Caco-2 (cell line): ENCODE measurements at places on chromosomes 13 and 19. TPM values are rescaled to one million over a fixed set of nuclear protein-coding genes. Genes with fewer than 3 reads are reported as not detected.

The ELANE gene
- not detected in 2 replicates for total RNA-seq

The ATP4B gene
- total RNA-seq = not detected in 2 replicates

The ZNF181 gene
- total RNA-seq = 5.4 and 6.2 TPM in 2 replicates

The ISYNA1 gene
- 65.3 and 67.3 TPM in 2 replicates for total RNA-seq

The PTGER1 gene
- 0.20 and 0.74 TPM in 2 replicates for total RNA-seq

The ZNF611 gene
- total RNA-seq = 27.5 and 28.5 TPM in 2 replicates

The ACER1 gene
- total RNA-seq = not detected in 2 replicates

The CEACAM3 gene
- total RNA-seq = not detected in 2 replicates

The ZNF44 gene
- total RNA-seq = 6.7 and 8.0 TPM in 2 replicates

The ZIC2 gene
- 1.3 and 1.9 TPM in 2 replicates for total RNA-seq

The SBNO2 gene
- total RNA-seq = 37.3 and 41.2 TPM in 2 replicates

GRCh38 chr13:101013245-101013644, 338.6 kb upstream of the TMTC4 start:
- DNase-seq = no peak

GRCh38 chr13:43822969-43823368, 36.2 kb upstream of the ENOX1 start:
- no peak for DNase-seq

DNA sequence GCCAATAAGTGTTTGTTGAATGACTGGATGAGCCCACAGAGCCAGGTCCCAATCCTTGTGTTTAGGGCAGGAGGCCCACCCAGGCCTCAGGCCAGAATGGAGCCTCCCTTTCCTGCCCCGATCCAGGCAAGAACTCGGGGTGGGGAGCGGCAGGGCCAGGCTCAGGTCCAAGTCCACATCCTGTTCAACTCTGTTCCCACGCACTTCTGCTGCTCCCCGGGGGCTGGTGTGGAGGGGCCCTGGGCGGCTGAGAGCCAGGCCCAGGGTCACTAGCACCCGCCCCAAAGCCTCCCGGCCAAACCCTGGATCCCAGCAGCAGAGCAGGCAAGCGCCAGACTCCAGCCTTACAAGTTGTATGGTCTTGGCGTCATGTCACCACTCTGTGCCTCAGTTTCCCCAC, 8.0 kb downstream of the ANGPTL8 start:
- no peak for DNase-seq

GRCh38 chr19:12695997-12696365, 450 bp downstream of the FBXW9 start:
- no peak for DNase-seq

- DNase-seq = no peak
Observed at GRCh38 chr13:98813993-98814392, 61.5 kb upstream of the SLC15A1 start.

- DNase-seq = no peak
Observed at GRCh38 chr19:46946611-46947238, 72.9 kb upstream of the NPAS1 start.

DNA sequence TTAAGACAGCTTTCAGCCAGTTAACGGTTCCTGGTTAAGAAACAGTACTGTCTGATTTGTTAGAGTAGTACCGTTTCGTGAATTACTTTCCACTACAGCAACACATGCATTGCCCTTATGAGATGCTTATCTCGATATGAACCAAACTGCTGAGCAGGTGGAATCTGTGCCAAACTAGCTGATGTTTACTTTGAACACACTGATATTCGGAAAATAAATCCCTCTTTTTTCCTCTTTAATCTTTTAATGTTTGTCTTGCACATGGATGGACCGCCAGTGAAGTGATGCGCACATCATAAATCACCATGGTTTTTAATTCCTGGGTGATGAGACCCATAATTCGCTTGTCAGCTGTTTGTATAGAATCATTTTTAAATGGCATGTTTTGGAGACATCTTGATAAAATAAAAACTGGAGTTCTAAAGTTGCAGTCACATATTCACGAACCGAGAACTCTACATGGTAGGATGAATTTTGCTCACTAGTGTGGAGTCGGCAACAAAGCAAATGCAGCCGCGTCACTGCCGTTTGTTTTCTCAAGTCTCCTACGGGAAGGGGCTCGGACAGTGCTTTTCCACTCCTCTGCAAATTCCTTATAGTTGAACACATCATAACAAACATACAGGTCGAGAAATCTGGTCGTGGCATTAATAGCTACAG, 1.1 kb downstream of the GJA3 start:
- no peak for DNase-seq

GRCh38 chr19:5035793-5036697, 67.1 kb downstream of the KDM4B start:
- no peak for DNase-seq

GRCh38 chr19:38429055-38429810, 3.2 kb upstream of the RASGRP4 start:
- no peak for DNase-seq

- no peak for DNase-seq
Observed at GRCh38 chr13:73702419-73703071, 431.7 kb downstream of the KLF12 start.

DNA sequence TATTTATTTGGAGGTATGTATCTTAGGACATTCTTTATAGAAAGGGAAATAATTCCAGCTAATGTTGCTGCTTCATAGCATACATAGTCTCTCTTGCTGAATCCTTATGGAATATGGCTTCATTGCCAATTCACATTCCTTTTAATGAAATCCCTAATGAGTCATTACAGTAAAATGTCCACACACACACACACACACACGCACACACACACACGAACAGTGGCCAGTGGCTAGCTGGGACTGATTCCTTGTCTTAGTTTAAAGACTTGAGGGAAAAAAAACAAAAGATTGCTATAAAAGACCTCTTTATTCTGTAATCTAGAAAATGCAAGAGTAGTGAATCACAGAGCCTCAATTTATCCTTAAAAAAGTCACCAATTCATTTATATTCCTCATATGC, 301.6 kb downstream of the SLITRK6 start:
- DNase-seq = no peak

DNA sequence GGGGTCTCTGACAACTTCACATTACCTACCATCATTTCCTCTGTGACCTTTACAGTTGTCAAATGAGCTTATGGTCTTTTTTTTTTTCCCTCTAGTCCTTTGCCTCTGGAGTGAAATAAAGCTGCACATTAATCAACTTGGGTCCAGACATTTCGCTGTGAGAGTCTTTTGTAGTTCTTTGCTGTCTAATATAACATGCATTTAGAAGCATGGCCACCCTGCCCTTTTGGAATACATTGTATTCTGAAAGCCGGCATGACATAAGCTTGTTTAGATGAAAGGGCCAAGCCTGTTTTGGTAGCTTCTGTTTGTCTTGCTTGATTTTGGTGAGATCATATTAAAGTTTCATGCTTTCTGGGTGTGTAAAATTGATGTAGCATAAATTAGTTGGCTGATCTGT, 509.8 kb downstream of the DIAPH3 start:
- no peak for DNase-seq

- DNase-seq = peak; percentile 71
Observed at GRCh38 chr19:1401138-1401888, at the start of gene GAMT. Gene GAMT (minus strand): TSS chr19:1401542. CDS start chr19:1401476, 66 bp downstream.

DNA sequence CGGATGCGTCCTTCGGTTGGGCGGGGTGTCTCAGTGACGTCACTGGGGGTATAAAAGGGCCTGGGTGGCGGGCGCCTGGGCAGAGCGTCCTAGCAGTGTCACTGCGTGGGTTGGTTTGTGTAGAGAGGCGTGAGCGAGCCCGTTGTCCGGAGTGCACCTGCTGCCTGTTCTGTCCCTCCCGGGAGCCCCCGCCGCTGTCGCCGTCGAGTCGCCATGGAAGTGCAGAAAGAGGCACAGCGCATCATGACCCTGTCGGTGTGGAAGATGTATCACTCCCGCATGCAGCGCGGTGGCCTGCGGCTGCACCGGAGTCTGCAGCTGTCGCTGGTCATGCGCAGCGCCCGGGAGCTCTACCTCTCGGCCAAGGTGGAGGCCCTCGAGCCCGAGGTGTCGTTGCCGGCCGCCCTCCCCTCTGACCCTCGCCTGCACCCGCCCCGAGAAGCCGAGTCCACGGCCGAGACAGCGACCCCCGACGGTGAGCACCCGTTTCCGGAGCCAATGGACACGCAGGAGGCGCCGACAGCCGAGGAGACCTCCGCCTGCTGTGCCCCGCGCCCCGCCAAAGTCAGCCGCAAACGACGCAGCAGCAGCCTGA, 2.9 kb downstream of the IER2 start:
- peak; percentile 98 for DNase-seq

- no peak for DNase-seq
Observed at GRCh38 chr19:56660381-56661107, 11.0 kb downstream of the ZNF835 start.

DNA sequence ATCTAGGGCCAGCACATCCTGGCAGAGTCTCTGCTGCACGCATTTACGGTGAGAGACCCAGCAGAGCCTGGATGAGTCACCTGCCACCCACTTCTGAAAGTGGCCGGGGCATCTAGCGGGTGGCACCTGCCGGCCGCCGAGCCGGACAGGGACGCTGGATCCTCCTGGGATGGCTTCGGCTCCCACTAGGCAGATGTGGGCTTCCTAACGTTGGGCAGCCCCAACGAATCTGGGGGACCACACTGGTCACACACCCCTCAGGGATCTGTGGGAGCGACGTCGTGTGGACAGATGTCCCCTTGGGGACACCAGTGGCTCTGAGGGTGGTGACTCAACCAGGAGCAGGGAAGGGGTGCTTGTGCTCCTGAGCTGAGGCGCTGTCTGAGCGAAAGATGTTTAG, 32.2 kb downstream of the TMEM255B start:
- DNase-seq = no peak

- DNase-seq = no peak
Observed at GRCh38 chr13:76758738-76759137, 127.5 kb downstream of the KCTD12 start.

- no peak for DNase-seq
Observed at GRCh38 chr13:68019901-68020300, 789.8 kb upstream of the PCDH9 start.

- no peak for DNase-seq
Observed at GRCh38 chr19:20273376-20273775, 106.4 kb downstream of the ZNF486 start.

DNA sequence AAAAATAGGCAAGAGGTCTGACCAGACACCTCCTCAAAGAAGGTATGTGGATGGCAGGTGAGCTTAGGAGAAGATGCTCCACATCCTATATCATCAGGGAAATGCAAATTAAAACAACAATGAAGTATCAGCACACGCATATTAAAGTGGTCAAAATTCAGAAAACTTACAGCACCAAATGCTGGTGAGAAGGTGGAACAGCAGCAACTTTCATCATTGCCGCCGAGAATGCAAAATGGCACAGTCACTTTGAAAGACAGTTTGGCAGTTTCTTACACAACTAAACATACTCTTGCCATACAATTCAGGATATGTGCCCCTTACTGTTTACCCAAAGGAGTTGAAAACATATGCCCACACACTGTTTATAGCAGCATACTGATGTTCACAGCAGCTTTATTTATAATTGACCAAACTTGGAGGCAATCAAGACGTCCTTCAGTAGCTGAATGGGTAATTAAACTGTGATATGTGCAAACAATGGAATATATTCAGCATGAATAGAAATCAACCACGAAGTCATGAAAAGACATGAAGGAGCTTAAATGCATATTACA, 22.5 kb downstream of the OR10H4 start:
- DNase-seq = no peak

DNA sequence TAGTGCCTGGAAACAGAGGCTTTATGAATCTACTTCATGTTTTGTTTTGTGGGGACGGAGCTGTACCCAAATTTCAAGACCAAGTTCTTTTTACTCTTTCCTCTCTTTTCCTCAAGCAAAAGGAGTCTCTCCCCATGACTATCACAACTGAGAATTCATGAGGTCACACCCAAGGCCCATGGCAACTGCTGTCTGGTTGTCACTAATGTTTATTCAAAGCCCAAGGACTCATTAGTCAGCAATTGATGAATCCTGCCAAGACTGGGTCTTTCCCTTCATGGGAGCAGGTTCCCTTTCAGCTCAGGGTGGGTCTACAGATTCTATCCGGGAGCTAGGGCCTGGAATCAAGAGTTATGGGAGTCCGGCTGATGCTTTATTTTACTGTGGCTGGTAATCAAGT, 441.5 kb upstream of the PCDH20 start:
- no peak for DNase-seq

- DNase-seq = no peak
Observed at GRCh38 chr13:78960881-78961280, 301.9 kb upstream of the OBI1 start.

DNA sequence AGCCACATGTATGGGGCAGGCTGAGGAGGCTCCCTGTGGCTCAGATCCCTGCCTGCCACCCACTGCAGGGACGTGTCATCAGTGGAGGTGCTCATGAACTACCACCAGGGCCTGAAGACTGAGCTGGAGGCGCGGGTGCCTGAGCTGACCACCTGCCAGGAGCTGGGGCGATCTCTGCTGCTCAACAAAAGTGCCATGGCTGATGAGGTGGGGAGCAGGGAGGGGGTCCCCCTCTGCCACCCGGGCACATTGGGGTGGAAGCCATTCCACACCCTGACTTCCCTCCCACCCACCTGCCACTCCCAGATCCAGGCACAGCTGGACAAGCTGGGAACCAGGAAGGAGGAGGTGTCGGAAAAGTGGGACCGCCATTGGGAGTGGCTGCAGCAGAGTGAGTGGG, 11.3 kb upstream of the SHKBP1 start:
- DNase-seq = no peak

DNA sequence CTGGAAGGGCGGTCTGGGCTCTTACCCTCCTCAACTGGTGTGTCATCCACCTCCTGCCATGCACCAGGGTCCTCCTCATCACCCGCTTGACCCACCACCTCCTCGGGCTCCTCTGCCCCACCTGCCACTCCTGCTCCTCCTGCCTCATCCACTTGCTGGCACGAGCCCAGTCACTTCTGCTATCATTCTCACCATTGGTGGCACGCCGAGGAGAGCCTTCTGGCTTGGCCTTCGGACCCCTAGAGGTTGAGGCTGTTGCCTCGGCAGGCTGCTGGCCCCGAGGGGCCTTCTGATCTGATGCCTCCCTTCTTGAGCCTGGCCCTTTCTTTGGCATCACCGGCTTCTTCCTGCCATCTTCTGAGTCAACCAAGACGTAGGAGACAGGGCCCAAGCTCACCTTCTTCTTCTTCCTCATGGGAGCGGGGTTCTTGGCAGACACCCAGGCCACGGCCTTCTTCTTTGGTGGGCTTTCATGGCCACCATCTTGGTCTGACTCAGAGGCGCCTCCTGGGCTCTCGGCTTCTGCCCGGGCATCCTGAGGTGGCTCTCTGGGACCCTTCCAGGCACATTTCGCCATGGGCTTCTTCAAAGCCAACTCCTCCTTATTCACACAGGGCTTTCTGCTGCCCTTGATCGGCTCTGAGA, 1.7 kb downstream of the PNMA8A start:
- DNase-seq = no peak

- DNase-seq = no peak
Observed at GRCh38 chr13:44649104-44649428, 72.9 kb upstream of the TSC22D1 start.

- no peak for DNase-seq
Observed at GRCh38 chr13:23915308-23915707, 18.0 kb upstream of the C1QTNF9B start.

- no peak for DNase-seq
Observed at GRCh38 chr19:20423381-20424197, 142.0 kb downstream of the ZNF737 start.

DNA sequence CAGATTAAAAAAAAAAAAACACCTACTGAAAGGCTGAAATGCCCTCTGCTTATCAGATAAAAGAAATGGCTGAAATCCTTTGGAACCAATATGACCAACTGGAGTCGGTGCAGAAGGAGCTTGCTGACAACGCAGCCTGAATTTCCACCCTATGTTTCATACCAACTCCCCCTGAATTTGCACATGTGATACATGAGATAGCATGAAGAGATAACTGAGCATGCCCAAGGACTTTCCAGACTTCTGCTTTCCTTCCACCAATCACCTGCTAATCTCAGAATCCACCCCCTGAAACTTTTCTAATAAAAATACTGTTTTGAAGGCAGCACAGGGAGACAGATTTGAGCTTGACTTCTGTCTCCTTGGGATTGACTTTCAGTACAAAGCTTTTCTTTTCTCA, 32.2 kb upstream of the WDFY2 start:
- no peak for DNase-seq
